ENCODE measurements at places on chromosomes 12 and 14.

DNA sequence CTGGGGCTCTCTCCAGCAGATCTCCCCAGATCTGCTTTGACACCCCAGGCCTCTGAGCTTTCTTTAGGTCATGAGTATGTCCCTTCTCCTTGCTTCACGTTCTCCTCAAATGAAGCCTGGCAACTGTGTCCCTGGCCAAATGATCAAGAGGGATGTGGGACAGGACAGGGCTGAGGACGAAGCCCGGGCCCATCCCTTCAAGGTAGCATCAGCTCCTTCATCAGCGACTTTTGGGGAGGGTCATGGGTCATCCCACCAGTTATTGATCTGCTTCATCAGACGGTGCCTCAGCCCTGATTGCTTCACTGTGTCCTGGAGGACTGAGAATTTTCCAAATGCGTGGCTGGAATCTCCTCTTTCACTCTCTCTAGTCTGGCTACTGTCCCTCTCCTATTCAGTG is 32.3 kb downstream of the ACADS start:
- no peak for DNase-seq

DNA sequence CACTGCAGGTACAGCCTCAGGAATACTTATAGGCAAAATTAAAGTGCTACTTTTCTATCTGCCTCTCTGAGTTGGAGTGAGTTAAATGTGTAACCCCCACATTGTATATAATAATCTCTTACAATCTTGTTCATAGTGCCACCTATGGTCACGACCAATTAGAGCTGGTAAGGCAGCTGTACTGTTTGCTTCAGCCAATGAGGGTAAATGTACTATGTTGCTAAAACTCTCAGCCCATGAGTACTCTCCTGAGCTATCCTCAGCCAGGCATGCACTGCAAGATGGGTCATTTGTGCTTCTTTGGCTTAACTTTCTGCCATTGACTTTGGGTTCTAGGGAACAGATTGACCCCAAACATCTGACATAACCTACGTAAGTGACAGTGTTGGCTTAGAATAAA is 15.0 kb upstream of the MDM2 start:
- DNase-seq, result peak; percentile 17

GRCh38 chr12:96136725-96137378 is 57.3 kb upstream of the ELK3 start:
- no peak for DNase-seq

- no peak for DNase-seq
These were observed 32.7 kb upstream of the SELPLG start for GRCh38 chr12:108666401-108666881.

DNA sequence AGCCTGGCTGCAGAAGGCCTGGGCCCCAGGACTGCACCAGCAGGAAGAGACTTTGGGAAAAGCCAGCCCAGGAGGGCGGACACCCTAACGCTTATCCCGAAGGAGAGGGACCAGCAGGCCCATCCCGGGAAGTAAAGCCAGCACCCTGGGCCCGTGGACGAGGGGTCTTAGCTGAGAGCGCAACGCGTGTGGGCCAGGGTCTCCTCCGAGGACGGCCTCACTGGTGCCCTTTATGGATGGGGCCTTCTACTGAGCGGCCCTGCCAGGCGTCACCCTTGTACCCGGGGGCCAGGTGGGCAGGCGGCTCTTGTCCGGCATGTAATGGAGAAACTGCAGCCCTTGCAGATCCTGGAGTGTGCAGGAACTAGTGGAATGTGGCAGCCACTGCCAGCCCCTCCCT is 14.1 kb downstream of the TEDC1 start:
- no peak for DNase-seq

All from memory B cell (primary cell).